ENCODE measurements at places on chromosomes 12 and 14.

GRCh38 chr12:701896-702539, 38.8 kb upstream of the NINJ2 start:
- peak; percentile 66 for DNase-seq

- DNase-seq = no peak
These were observed 1064.6 kb downstream of the BCL11B start for GRCh38 chr14:98207415-98207814.

GRCh38 chr12:64656429-64656828, 46.1 kb downstream of the RASSF3 start:
- DNase-seq = no peak

DNA sequence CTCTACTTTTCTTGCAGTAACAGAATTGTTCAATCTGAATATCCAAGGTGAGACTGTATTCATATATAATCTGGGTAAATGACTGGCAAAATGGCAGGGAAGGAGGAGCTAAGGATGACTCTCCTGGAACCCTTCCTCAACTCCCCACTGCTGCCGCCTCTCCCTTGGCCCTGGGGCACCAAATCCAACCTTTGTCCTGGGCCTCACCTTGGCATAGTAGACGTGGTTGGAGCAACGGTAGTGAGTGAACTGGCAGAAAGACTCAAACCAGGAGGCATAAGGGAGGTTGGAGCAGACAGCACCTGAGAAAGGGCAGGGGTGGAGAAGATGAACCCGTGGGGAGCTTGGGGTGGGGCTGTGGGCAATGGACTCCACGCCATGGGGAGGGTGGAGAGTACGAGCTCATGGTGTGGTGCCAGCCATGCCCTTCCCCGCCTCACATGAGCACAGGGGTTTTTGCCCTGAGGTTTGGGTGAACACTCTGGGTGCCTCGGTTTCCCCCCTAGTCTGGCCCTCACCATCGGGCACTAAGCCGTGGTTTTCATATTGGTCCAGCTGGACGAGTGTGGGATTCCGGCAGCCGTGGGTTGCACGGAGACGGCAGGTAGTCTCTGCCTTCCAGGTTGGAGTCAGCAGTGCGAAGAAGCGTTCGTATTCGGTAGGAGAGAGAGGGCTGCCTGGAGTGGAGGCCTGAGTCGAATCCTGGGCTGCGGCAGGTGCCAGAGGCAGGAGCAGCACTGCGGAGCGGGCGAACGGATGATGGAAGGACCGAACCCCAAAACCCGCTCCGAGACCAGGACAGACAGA, 753 bp downstream of the ACRBP start:
- DNase-seq = no peak

- no peak for DNase-seq
These were observed 2.1 kb downstream of the PLD4 start for GRCh38 chr14:104926619-104927431.

DNA sequence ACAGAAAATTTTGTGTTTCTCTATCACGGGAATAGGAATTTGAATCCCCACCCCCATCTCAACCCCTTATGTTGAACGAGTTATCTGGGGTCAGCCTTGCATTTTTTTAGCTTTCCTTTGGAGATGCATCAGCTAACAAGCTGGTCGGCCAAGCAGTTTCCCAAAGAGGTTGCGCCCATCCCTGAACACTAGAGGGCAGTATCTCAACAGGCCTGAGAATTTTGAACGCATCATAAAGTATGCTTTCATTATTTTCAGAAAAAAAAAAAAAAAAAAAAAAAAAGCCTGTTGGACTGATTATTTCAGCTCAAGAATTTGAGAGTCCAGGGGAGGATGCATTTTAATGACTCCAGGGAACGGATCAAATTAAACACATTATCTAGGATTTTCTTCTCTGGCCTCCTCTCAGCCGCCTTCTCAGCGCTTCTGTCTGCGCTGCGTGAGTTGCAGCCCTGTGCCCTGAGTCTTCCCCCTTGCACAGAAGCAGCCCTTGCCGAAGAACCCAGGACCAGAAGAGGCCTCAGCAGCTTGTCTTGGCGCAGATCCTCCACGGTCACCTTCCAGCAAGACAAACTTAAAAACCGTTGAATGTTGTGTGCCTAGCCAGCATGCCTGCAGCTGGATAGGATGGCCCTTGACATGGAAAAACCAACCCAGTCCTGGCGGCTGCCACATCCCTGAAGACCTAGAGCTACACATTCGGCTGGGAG, 76.6 kb upstream of the GZMB start:
- peak; percentile 5 for DNase-seq

- DNase-seq = no peak
These were observed 281.9 kb downstream of the ACSS3 start for GRCh38 chr12:81359736-81360135.

DNA sequence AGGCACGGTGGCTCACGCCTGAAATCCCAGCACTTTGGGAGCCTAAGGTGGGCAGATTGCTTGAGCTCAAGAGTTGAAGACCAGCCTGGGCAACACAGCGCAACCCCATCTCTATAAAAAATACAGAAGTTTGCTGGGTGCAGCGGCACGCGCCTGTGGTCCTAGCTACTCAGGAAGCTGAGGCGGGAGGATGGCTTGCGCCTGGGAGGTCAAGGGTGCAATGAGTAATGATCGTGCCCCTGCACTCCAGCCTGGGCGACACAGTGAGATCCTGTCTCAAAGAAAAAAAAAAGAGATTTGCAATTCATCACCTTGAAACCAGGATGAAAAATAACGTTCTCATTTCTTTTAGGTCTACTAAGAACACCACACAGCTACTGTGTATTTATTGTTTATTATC, 4.0 kb downstream of the STX2 start:
- no peak for DNase-seq

- DNase-seq = no peak
These were observed 215.6 kb upstream of the ATP2B1 start for GRCh38 chr12:89924191-89924590.

DNA sequence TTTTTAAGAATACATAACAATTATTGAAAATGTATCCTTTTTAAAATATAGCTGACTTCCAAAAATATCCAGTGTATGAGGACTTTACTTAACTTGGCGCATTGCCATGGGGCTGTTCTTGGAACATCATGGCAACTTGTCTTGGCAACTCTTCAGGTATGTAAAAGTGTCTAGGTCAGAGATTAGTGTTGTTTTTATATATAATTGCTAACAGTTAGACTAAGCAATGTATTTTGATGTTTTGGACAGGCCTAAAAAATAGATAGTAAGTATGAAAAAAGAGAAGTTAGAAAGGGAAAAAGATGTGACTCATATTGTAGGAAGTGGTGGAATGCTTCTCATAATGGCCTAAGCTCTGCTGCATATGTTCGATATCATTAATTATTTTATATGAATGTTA, 70.9 kb downstream of the MON2 start:
- no peak for DNase-seq

DNA sequence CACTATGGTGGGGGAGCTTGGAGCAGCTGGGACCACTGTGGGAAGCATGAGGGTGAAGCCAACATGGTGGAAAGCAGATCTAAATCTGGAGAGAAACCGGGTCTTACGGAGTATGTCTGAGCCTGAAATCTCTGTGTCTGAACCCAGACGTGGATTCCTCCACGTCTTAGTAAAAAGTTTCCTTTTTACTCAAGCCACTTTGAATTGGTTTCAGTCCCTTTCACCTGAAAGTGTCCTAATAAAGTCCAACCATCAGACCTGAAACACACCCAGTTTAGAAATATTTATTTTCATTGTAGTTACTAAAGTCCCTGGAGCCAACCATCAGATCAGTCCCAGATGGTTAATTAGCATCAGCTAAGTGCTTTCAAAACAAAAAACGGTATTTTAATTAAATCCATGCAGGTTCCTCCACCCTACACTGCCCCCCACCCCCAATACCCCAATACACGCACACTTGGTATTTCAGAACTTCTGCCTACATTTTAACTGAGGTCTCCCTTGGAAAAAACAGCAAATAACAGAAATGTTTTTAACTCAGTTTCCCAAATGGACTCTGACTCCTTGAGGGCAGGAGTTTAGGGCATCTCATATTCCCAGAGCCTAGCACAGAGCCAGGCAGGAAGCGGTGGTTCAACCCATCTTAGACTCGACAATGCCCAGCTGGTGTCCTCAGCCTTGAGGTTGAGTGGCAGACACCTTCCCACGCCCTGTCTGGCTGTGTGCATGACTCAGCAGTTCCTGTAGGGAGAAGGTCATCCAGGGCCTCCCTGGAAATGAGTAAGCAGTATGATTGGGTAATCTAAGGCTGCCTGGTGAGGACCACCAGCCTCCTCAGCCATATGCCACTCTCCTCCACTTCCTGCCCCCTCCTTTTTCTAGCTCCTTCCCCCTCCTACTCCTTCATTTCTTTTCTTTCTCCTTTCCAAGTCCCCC, 175.8 kb downstream of the TTC8 start:
- no peak for DNase-seq

GRCh38 chr14:98906123-98906995, 365.6 kb downstream of the BCL11B start:
- DNase-seq = no peak

GRCh38 chr12:69738351-69739286, at the start of gene RAB3IP:
Gene RAB3IP (plus strand): TSS chr12:69738860. CDS start chr12:69755409, 16,549 bp downstream.
- DNase-seq = peak; percentile 88

GRCh38 chr14:20772650-20773049, 4.4 kb downstream of the EDDM3B start:
- no peak for DNase-seq

DNA sequence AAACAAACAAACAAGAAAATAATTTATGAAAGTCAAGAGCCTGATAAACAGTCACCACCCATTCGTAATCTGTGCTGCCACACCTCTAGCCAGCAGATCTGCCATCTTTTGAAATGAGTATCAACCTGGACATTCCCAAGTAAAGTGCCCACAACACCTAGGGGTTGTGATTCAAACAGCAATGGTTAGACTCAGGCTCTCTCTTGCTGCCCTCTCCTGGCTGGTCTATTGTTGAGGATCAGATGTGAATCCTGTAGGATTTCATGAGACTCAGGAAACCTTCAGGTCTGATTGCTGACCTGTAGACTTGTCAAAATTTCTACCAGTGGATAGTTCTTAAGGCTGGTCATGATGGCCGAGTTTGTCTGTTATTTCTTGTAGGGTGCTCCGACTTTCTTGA, 26.8 kb downstream of the DGLUCY start:
- DNase-seq = peak; percentile 8

- DNase-seq = no peak
These were observed 79.8 kb upstream of the FSCB start for GRCh38 chr14:44586910-44587309.

DNA sequence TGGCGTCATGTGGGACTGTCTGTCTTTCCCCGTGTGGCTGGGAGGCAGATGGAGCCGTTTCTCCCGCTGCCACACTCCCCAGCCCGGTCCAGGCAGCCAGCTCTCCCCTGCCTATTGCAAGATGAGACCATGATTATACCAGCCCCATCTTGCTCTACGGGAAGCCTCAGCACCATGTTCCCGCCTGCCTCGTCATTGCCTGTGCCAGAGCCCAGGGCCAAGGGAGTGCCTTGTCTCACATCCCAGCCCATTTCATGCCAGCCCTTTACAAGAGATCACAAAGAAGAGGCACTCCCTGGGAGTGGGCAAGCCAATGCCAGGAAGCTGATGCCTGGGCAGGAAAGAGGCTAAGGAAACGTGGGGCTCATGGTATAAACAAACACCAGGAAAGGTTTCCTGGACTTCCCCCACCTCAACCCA, 23.9 kb downstream of the GPR68 start:
- DNase-seq = no peak
